Transverse colon (tissue), 4 donors: ENCODE measurements at places on chromosomes 2 and 18. TPM values are rescaled to one million over a fixed set of nuclear protein-coding genes. Genes with fewer than 3 reads are reported as not detected.

SRD5A2 gene
- total RNA-seq = not detected

MZT2A gene
- 13.5 TPM for total RNA-seq

GULP1 gene
- total RNA-seq = 6.4 TPM

- H3K4me3 ChIP-seq = no peak overlapping the region
- H3K27me3 ChIP-seq = peaks cover 50% of the 10 kb centered on the region
- H3K36me3 ChIP-seq = no peaks in the 10 kb centered on the region
- H3K27ac ChIP-seq = no peak overlapping the region
Measured at GRCh38 chr2:218891275-218892135, 10.9 kb downstream of the WNT10A start.

GRCh38 chr2:95231723-95232122 is 24.4 kb downstream of the ZNF892 start:
- H3K27me3 ChIP-seq = no peaks in the 10 kb centered on the region
- H3K27ac ChIP-seq = no peak overlapping the region
- DNase-seq = peak; percentile 69
- H3K36me3 ChIP-seq = no peaks in the 10 kb centered on the region
- H3K4me1 ChIP-seq = no peaks in the 10 kb centered on the region
- H3K4me3 ChIP-seq = no peak overlapping the region
